ENCODE measurements at places on chromosomes 6 and 20. TPM values are rescaled to one million over a fixed set of nuclear protein-coding genes. Genes with fewer than 3 reads are reported as not detected.

The SLC22A7 gene
- 1.8 TPM for total RNA-seq

The SKIC2 gene
- total RNA-seq = 77.4 TPM

The BANF2 gene
- not detected for total RNA-seq

The ZC3H12D gene
- 1.5 TPM for total RNA-seq

The CNKSR3 gene
- total RNA-seq = 9.7 TPM

The PRIM2 gene
- 0.85 TPM for total RNA-seq

DNA sequence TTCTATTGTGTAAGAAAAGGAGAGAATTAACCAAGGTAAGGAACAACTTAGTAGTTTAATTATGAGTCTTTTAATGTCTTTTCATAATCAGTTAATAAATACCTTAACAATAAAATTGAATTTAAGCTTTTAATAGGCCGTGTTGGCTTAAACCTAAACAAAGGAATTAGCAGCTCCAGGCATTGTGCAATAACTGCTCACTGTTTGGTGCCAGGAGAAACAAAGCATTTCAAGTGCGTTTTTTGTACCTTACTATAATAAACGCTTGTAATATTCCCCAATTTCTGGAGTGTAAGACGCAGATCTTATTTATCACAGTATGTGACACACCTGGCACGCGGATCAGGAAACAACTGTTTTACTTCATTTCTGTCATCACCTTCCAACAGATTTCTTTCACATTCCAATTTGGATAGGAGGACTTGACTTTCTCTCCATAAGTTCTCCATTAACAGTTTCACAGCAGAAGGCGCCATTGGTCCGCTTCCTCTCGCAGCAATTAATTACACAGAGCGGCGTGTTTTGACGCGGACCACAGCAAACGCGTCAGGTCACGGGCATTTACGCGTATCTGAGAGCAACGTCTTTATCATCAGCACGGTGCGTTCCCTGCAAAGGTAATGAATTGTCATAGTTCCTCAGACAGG, 335.8 kb upstream of the NT5E start:
- no peaks in the 10 kb centered on the region for H3K4me1 ChIP-seq
- no peaks in the 10 kb centered on the region for H3K27me3 ChIP-seq
- H3K36me3 ChIP-seq = no peaks in the 10 kb centered on the region
- DNase-seq = peak; percentile 64
- no peak overlapping the region for H3K27ac ChIP-seq

DNA sequence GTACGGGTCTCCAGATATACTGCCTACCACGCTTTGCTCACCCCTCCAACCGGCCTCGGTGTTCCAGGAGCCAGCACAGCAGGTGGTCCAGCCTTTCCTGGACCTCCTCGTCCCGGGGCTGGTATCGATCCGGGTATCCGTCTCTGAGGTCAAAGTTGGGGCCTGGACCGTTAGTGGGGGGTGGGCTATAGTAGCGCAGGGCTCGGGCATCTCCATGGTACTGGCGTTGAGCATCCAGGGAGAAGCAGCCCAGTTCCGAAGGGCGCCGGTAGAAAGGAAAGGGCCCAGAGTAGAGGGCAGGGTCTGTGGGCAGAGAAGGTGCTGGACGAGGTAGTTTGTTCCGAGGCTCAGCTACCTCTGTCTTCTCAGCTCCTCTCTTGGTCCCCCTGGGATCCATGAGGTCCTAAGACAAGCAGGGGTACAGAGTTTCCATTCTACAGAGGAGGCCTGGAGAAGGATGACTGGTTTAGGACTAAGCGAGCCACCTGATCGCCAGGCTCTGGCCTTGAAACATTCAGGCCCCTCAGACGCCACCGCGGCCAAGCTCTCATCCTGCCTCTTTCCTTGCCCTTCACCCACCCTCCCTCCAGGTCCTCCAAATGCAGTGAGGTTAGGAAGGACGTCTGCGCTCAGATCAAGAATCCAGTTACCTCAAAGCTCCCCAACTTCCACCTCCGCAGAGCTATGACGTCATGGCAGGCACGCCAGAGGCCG, 502 bp downstream of the DXO start:
- no peak for DNase-seq
- peaks cover 42% of the 10 kb centered on the region for H3K36me3 ChIP-seq
- H3K27ac ChIP-seq = peak overlapping the region; percentile 92
- H3K27me3 ChIP-seq = no peaks in the 10 kb centered on the region

GRCh38 chr20:59588236-59588855, 16.0 kb upstream of the PHACTR3 start:
- H3K4me1 ChIP-seq = no peaks in the 10 kb centered on the region
- H3K4me3 ChIP-seq = no peak overlapping the region
- no peak for DNase-seq
- H3K27me3 ChIP-seq = no peaks in the 10 kb centered on the region
- H3K36me3 ChIP-seq = no peaks in the 10 kb centered on the region

- H3K4me3 ChIP-seq = peak overlapping the region; percentile 61
- H3K36me3 ChIP-seq = no peaks in the 10 kb centered on the region
- no peaks in the 10 kb centered on the region for H3K27me3 ChIP-seq
Measured at GRCh38 chr6:47308552-47309290, 984 bp downstream of the TNFRSF21 start.

DNA sequence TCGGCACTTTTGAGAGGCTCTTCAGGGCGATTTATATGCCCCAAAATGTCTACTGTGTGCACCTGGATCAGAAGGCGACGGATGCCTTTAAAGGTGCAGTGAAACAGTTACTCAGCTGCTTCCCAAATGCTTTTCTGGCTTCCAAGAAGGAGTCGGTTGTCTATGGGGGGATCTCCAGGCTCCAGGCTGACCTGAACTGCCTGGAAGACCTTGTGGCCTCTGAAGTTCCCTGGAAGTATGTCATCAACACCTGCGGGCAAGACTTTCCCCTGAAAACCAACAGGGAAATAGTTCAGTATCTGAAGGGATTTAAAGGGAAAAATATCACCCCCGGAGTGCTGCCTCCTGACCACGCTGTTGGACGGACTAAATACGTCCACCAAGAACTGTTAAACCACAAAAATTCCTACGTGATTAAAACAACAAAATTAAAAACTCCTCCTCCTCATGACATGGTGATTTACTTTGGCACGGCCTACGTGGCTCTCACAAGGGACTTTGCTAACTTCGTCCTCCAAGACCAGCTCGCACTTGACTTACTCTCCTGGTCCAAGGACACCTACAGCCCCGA, 8.2 kb downstream of the GCNT2 start:
- no peaks in the 10 kb centered on the region for H3K36me3 ChIP-seq
- DNase-seq = peak; percentile 80
- peak overlapping the region; percentile 57 for H3K4me3 ChIP-seq

DNA sequence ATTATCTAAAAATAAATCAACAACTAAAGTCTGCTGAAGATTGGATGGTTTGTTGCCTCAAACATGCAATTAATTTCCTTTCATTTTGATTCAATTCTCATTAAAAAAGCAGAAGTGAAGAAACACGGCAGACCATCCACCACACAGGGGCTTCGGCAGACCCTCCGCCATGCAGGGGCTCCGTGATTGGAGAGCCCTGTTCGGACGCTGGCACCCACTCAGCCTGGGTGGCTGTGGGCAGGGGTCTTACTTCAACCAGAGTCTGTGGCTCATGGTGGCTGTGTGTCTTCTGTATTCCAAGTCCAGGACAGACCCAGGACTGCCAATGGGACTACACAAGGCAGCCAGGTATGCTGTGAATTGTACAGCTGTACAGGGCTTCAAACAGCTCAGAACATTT, 86.9 kb upstream of the FRMD1 start:
- no peaks in the 10 kb centered on the region for H3K4me1 ChIP-seq
- no peak overlapping the region for H3K27ac ChIP-seq
- H3K27me3 ChIP-seq = no peaks in the 10 kb centered on the region
- no peaks in the 10 kb centered on the region for H3K36me3 ChIP-seq

DNA sequence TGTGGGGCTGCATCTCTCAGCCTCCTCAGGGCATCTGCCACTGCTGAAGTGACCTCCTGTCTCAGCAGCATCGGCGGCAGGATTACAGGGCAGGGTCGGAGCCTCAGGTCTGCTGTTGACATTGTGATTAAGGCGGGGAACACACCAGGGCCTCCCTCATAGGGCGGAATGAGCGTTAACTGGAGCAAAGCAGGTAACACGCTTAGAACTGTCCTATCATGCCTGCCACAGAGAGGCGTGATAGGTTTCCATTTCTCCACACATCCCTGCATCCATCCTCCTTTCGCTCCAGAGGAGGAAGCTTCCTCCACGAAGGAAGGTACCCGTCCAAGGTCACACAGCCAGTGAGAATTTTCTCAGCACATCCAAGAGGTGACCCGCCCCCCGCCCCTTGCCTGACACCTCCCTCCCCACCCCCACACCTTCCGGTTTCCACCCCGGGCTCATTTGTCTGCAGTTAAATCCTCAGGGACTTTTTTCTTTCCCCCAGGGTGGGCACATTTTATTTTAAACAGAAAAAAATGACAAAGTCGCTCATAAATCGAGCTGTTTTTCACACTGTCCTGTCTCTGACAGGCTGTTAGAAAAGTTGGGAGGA, 200.8 kb downstream of the TFAP2C start:
- no peaks in the 10 kb centered on the region for H3K4me1 ChIP-seq
- no peaks in the 10 kb centered on the region for H3K36me3 ChIP-seq
- DNase-seq = no peak
- no peak overlapping the region for H3K27ac ChIP-seq
- no peak overlapping the region for H3K4me3 ChIP-seq

GRCh38 chr6:170313716-170314295, 7.2 kb downstream of the FAM120B start:
- H3K36me3 ChIP-seq = peaks cover 7% of the 10 kb centered on the region
- H3K27me3 ChIP-seq = no peaks in the 10 kb centered on the region
- H3K4me1 ChIP-seq = no peaks in the 10 kb centered on the region

DNA sequence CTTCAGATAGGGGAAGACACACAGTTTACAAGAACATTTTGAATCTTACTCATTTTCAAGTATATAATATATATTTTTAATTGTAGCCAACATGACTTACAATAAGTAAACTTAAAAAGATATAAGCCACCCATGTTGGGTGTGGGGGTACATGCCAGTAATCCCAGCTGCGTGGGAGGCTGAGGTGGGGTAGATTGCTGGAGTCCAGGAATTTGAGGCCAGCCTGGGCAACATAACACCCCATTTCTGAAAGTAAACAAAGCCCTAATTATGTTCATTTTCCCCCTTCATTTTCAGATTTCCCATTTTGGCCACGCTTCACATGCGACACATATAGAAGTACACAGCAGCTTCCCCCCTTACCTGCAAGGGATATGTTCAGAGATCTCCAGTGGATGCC, 30.5 kb downstream of the SERPINB6 start:
- no peak overlapping the region for H3K4me3 ChIP-seq
- H3K27ac ChIP-seq = no peak overlapping the region
- DNase-seq = peak; percentile 21
- no peaks in the 10 kb centered on the region for H3K27me3 ChIP-seq

DNA sequence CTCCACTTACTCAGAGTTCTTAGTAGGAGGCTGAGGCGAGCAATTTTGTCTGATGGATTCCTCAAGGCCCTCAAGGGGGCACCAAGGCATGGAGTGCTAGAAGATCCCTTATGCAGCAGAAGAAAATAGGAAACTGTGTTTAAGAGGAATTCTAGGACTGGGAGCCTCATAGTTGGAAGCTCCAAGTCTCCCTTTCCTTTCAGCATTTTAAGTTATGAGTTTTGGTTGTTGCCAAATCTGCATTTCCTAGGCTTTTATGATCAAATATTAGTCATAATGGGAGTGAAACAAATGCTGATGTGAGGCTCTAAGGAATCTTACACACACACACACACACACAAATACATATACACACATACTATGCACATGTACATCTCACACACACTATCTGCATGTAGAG, 714.0 kb downstream of the UTRN start:
- no peak for DNase-seq
- no peak overlapping the region for H3K27ac ChIP-seq
- H3K4me3 ChIP-seq = no peak overlapping the region
- no peaks in the 10 kb centered on the region for H3K27me3 ChIP-seq

DNA sequence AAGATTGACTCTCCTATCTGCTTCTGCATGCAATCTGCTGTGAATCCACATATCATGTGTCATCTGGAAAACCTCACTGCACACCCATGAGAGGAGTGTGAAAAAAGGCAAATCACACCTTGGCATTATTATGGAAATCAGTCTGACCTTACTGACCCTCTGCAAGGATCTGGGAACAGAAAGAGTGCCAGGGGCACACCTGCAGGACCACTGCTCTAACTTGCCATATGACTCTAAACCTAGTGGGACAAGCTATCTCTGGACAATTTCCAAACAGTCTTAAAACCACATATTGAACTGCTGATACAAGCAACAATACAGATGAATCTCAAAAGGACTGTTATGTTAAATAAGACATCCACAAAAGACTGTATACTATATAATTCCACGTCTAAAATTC, 50.3 kb downstream of the ABHD12 start:
- no peaks in the 10 kb centered on the region for H3K4me1 ChIP-seq
- no peak overlapping the region for H3K4me3 ChIP-seq
- no peaks in the 10 kb centered on the region for H3K27me3 ChIP-seq
- DNase-seq = no peak
- H3K36me3 ChIP-seq = no peaks in the 10 kb centered on the region
- H3K27ac ChIP-seq = no peak overlapping the region

- no peak for DNase-seq
- no peaks in the 10 kb centered on the region for H3K27me3 ChIP-seq
- peak overlapping the region; percentile 89 for H3K27ac ChIP-seq
- no peaks in the 10 kb centered on the region for H3K36me3 ChIP-seq
Measured at GRCh38 chr20:31679357-31680285, 41.9 kb downstream of the COX4I2 start.
